ENCODE measurements at places on chromosomes 1 and 21. TPM values are rescaled to one million over a fixed set of nuclear protein-coding genes. Genes with fewer than 3 reads are reported as not detected.

C8A gene
- not detected for total RNA-seq

RNU1-4 gene
- not detected for total RNA-seq

- no peak for DNase-seq
Measured at GRCh38 chr1:17706445-17706844, 48.7 kb upstream of the ACTL8 start.

DNA sequence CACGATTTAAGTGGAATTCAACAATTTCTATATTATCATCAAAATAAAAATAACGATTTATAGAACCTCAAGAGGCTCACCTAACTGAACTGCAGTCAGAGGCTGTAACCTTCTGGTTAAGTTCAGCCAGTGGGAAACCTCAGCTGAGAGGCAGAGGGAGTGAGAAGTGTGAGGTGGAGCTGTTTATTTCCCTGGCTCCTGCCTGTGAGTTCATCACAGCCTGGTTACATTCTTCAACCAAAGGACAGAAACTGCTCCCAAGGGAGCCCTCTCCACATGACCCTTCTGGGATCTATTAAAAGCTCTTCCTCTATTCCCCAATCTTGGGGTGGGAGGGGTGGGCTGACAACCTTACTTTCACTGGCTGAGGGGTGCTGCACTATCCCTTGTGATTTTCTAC is 22.2 kb downstream of the DYNLT5 start:
- DNase-seq, result no peak

DNA sequence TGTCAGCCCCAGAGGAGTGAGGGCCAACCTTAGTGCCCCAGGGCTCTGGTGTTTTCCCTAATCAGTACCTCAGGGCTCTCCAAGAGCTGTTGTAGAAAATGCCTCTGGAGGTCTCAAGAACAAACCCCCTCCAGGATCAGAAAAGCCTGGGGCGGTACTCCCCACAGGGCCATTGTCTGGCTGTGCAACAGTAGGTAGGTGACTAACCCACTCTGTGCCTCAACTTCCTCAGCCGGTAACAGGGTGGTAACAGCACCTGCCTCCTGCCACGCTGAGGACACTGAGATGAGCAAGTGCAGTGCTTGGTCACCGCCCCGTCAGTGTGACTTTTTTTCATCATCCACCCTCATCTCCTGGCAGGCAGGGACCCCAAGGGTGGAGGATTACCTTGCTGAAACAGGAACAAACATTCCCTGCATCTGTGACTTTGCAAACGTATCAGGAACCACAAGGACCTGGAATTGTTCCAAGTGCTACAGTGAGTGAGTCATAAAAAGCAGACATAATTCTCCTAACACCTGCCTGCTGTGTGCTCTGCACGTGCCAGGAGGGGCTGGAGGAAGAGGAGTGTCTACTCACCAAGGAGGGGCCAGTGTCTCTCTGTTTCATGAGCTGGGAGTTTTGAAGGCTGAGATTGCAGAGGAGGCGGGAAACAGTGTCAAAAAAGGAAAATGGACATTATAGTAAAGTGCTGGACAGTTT is 440.8 kb downstream of the NPHP4 start:
- no peak for DNase-seq

- no peak for DNase-seq
Measured at GRCh38 chr1:58401991-58402390, 144.5 kb downstream of the OMA1 start.

DNA sequence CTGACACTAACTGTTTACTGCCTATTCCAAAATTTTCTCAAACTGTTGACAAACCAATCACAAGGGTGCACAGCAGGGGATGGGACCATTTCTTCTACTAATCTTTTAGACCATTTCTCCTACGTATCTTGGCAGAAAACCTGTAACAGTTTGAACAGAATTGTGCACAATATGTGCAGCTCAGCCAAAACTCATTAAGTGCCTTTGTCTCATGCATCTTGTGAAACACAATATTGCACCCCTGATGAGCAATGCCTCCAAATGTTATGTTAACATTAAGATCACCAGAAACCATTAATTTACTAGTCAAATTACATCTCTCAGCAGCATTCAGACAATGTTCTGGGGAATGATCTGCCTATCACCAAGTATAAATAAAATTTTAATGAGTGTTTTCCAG is 247.5 kb downstream of the NRIP1 start:
- no peak for DNase-seq

UBE2U gene
- not detected for total RNA-seq

RIMKLA gene
- total RNA-seq, result 5.5 TPM

DNA sequence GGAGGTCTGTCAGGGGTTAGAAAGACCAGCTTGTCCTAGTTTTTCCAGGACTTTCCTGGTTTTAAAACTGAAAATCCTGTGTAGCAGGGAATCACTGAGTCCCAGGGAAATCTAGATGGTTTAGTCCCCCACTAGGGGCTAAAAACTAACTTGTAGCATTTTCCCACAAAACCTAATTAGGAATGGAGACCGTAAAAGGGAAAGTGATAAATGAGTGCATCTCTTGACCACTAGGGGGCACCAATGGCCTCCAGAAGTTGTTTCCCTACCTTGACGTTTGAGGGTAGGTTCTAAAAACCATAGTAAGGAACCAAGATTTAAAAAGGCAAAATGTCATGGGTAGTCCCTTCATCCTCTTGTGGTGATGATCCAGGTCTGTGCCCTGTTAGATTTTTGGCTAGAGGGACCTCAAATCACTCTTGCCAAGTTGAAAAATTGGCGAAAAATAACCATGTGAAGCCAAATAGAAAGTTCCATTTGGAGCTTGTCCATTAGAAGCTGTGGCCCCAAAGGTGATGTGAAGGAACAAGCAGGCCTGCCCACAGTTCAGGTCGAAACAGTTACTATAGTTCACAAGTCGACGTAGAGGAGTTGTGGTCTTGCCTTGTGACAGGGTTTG is 24.5 kb downstream of the CLIC6 start:
- peak; percentile 85 for DNase-seq

DNA sequence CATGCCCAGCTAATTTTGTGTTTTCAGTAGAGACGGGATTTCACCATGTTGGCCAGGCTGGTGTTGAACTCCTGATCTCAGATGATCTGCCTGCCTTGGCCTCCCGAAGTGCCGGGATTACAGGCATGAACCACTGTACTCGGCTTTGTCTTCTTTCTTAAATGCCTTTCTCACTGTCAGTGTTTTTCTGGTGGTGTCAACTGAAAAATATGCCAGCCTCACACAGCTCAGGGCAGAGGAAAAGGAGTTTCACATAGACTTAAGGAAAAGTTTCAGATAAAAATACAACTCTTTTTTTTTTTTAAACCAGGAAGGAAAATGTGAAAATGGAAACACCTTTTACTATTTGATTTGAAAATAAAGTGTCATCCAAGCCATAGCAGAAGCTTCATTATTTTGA is 4.6 kb upstream of the MAB21L3 start:
- no peak for DNase-seq

- peak; percentile 9 for DNase-seq
Measured at GRCh38 chr1:158212320-158212719, 31.6 kb downstream of the CD1D start.

DNA sequence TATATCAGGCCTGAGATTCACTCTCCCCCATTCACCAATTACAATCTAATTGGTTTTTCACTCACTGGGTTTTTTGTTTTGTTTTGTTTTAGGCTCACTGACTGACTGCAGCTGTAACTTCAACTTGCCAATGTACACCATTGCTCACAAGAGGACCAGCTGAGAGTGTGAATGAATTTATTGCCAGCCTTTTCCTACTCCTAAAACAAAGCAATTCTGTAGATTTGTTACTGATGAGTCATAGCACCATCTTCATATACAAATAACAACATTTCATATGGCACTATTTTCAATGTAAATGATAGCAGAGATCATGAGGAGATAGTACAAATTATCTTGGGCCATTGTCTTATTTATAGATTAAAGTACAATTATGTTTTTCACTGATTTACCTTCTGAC is 76.0 kb upstream of the DPYD start:
- no peak for DNase-seq

SAMD11 gene
- total RNA-seq, result 0.14 TPM

C1orf226 gene
- 12.5 TPM for total RNA-seq

GRCh38 chr21:29943885-29944284 is 4.1 kb upstream of the GRIK1 start:
- peak; percentile 30 for DNase-seq

- no peak for DNase-seq
Measured at GRCh38 chr1:240693036-240693435, 81.1 kb upstream of the GREM2 start.

LAPTM5 gene
- total RNA-seq, result not detected

DNA sequence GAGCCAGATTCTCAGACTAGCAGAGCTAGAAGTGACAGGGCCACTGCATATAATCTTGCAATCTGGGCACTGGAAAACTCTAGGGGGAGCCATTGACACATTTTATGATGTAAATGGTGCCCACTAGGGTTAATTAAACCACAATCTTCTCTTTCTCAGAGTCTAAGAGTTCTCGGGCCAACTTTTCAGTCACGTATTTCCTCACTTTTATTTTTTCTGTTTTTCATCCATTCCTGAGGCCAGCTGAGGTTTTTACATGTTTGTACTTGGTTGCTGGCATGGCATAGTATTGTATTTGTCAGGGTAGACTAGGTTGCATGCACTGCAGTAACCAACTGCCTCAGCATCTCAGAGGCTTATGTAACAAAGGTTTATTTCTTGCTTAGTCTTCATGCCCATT is 138.2 kb downstream of the ZNF326 start:
- peak; percentile 83 for DNase-seq

MX2 gene
- 9.2 TPM for total RNA-seq

DMAP1 gene
- total RNA-seq, result 40.0 TPM

DNA sequence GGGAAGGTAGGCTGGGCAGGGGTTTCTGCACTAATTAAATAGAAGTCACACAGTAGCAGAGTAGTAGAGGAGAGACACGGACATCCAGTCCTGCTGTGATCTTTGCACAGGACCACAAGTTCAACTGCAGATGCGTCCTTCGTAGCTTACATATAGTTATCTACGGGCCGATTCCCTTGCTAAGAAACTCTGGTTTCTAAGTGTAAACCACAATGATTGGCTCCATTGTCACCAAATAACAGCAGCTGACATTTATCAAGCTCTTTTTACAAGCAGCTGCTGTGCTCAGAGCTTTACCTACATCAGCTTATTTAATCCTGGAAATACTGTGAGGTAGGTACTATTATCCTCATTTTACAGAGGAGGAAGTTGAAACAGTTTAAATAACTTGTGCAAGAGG is 3.1 kb downstream of the SLC45A3 start:
- no peak for DNase-seq

DNA sequence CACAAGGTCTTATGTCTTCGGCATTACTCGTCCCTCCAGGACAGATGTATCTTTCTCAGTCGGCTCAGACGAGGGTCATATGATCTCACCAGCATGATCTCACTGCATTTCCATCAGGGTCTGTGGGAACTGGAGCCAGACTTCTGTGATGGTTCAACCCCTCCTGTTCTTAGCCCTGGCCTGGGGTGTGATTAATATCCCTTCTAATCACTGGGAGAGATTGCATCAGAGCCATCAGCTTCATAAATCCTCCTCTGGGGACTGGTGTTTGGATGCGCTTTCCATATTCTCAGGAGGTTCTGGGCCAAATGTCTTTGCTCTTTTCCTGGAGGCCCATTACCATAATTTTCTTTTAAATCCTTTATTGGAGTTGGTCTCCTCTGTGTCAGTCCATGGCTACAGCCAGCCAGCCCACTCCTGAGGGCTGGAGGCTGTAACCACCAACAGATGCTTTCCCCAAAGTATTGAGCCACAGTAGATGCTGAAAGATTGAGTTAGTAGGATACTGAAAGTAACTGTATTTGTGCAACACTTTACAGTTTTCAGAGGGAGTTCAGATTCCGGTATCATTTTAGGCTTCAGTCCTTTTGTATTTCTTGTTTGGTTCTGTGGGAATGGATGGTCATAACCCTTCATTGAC is 20.0 kb downstream of the CACNA1E start:
- DNase-seq, result no peak

ETV3L gene
- not detected for total RNA-seq

DNA sequence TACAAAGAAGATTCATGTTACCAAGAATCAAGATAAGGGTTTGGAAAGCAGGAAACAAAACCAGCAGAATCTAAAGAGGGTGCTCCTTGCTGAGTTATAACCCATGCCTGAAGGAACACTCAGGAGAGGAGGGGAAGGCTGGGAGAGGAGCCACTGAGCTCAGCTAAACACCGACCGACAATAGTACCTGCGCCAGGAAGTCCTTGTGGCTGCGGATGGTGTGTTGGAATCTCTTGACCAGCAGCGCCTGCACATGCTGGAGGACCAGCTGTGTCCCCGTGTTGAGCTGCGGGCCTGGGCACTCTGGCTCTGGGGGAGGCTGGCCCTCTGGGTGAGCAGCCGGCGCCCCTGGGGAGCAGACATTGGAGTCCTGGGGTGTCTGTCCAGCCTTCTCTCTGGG is 89.4 kb downstream of the ABCA4 start:
- DNase-seq, result no peak

GRCh38 chr1:204459706-204460105 is 34.9 kb downstream of the PIK3C2B start:
- no peak for DNase-seq

S100A9 gene
- not detected for total RNA-seq

DNA sequence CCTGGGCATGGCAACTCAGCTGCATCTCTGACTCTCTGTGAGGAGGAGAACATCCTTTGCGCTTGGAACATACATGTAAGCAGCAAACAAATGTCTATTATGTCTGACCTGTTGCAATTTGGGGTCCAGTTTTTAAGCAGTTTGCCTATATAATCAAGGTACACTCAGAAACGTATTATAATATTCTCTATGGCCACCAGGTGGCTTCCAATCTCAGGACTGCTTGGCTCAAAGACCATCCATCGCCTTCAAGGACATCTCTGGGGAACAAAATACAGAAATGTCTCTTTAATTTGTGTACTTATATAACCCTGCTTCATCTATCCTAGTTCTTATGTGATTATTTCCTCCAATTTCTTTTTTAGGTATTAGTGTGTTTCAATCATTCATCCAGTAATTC is 227.2 kb downstream of the OLFM3 start:
- peak; percentile 49 for DNase-seq

- peak; percentile 69 for DNase-seq
Measured at GRCh38 chr1:226870401-226871279, at the start of gene PSEN2. PSEN2 (plus strand) TSS chr1:226870616; CDS start chr1:226881908, 11,292 bp downstream.

GRCh38 chr1:178686407-178686806 is 38.6 kb upstream of the RALGPS2 start:
- no peak for DNase-seq

GRCh38 chr1:171457412-171457811 is 27.9 kb upstream of the PRRC2C start:
- no peak for DNase-seq

- DNase-seq, result no peak
Measured at GRCh38 chr1:115196296-115196695, 107.0 kb upstream of the TSPAN2 start.

DNA sequence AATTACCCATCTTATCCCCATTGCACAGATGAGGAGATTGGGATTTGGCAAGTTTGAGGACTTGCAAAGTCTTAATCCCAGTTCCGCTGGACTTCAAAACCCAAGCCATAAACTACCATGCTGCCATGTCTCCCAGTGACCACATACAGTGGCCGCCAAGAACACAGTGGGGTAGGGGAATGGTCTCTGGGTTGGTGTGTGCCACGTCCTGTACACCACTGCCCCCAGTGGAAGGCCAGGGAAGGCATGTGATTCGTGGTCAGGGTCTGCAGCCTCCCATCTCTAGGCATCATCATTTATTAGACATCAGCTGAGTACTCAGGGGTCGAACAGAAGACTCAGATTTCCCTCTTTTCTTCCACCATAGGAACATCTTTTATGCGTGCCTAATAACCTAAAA is 76.0 kb downstream of the MAN1C1 start:
- peak; percentile 70 for DNase-seq

DYRK3 gene
- total RNA-seq, result 9.5 TPM

FCRL6 gene
- total RNA-seq, result not detected

SLC6A9 gene
- total RNA-seq, result 20.0 TPM

PRKAB2 gene
- total RNA-seq, result 27.3 TPM

Measured in GM23338 (cell line).